ENCODE measurements at places on chromosomes 3 and 15.

DNA sequence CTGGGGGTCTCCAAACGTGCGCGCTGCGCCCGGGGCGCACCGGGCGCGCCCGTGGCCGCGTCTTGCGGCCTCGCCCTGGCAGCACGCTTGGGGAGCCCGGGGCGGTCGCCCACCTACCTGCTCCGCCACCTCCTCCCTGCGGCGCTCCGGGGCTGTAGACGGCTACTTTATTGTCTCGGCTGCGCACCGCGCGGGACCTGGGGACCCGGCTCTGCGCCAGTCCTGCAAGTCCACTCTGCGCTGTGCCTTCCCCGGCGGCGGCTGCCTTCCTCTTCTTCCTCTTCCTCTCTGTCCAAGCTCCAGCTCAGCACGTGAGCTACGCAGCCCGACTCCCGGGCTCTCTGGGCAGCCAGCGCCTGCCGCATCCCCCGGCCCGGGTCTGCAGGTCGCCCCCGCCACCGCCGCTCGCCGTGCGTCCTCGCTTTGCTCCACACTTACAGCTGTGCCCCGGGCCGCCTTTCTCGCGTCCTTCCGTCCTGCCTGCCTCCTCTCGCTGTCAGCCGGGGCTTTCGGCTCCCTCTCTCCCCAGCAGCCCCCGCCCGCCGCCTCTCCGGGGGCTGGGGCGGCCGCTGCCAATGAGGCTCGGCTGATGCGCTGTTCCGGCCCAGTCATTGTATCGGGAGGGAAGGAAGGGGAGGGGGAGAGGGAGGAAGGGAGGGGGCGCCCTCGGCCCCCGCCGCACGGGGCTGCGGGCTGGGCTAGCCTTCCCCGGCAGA is 156.4 kb upstream of the FRMD4B start:
- DNase-seq: no peak

- no peak for DNase-seq
These were observed 107.8 kb upstream of the BCL6 start for GRCh38 chr3:187852842-187853730.

DNA sequence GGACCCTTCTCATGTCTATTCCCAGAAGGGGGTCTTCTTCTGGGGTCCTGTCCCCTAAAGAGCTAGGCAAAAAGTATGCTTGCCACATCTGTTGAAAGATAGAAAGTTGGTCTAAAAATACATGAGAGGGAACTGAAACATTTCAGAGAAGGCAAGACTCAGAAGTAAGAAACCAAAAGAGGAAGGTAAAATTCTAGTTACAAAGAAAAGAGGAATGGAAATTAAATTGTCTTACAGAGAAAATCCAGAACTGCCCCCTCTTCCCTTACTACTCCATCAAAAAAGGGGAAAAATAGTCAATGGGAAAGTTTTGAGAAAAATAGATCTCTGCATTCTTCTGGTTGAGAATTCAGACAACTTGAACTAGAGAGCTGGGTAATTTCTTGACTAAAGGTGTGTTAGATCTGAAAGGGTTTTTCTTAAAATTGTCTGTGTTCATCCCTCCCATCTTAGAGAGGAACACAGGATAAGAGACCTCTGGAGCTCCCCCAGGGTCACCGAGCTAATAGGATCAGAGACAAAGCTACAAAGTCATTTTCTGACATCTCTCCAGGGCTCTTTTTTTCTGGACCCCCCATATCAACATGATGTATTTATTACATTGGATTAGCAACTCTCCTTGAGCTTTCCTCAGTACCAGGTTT is 32.3 kb upstream of the CCR2 start:
- DNase-seq: no peak

GRCh38 chr3:105594219-105594618 is 227.5 kb downstream of the ALCAM start:
- no peak for DNase-seq

GRCh38 chr3:111615880-111616279 is 20.7 kb upstream of the ZBED2 start:
- no peak for DNase-seq

GRCh38 chr15:56879502-56879901 is 38.9 kb upstream of the TCF12 start:
- DNase-seq: no peak

GRCh38 chr15:59570315-59570714 is 41.3 kb upstream of the GCNT3 start:
- no peak for DNase-seq

DNA sequence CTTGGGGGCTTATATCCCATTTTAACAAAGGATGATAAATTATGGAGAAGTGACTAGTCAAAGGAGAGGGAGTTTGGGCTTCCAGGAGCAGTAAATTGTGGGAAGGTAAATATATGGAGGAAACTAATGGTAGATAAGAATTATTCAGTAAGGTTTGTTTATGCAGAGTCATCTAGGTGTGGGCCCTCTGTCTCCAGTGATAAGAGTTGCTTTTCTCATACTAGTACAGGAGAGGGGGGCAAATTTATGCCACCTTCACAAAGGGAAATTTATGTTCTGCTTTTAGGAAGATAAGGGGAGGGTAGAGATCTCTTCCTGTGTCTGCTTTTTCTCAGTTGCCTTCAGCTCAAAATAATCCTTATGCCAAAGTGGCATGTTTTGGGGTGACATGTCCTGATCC is 383.7 kb upstream of the PPP2R3A start:
- DNase-seq: no peak

DNA sequence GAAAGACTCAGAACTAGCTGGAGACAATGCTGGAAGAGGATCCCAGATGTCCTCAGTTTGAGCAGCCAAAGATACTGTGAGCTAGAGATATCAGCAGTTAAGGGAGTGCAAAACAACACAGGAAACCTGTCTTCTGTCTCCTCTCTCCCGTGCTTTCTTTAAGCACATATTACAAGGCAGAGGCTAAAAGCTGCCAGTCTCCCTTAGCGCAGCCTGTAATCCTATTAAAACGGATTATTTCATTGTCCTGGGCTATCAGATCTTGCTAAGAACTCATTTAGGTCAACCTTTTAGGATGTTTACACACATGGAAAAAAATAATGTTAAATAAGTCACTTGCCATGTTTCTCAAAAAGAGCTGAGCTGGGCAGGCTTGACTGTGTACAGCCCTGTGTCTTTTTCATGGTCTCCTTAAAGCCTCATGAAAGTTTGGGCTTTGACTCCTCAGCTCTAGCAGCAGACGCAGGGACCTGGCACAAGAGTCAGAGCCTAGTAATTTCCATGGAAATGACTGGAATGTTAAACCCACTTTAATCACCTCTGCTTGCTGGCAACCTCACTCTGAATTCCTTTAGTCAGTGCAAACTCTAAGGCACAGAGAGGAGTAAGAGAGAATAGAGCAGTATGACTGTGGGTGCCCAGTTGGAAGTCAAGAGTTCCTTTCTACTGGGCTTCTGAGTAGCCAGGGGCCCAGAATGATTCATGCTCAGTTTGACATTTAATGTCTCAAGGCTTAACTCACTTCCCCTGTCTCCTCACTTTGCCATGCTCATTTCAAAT is 491.9 kb downstream of the NTRK3 start:
- no peak for DNase-seq

- no peak for DNase-seq
These were observed 239.0 kb downstream of the SQOR start for GRCh38 chr15:45873781-45874180.

- no peak for DNase-seq
These were observed 76.2 kb downstream of the PLXNA1 start for GRCh38 chr3:127059072-127059471.

DNA sequence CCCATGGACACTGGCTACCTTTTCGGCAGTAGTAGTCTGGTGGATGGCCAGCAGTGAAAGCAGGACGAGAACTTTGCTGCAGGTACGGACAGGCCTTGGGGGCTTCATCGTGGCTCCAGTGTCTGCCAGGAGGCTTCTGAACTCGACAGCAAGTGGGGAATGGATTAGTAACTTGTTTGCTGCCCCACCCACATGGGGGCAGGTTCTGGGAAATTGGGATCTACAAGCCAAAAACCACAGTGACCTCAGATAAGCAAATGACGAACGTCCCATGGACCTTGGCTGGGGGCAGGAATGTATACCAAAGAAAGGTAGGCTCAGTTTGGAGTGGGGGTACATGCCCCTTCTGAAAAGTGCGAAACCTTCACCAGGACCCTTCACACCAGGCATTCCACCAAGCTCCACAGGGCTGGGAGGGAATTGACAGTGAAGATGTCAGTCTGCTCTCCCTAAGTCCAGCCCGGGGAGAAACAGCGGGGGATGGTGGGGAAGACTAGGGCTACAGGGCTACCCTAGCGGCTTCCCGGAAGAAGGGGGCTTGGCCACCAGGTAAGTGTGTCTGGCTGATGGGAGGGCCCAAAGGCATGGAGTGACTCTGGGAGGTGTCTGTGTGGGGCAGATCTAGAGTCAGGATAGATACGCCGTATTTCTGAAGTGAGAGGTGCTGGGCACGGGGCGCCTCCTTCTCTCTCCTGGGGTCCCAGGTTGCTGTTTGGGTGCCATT is at the start of gene ITIH4:
TSS of gene ITIH4 (minus strand) at position 138 of the 724 bp plus-strand sequence. CDS start at position 108, 30 bp downstream.
- DNase-seq: no peak
